ENCODE measurements at places on chromosomes 4 and X.

- peak; percentile 60 for DNase-seq
Measured at GRCh38 chr4:47145630-47146029, 114.3 kb downstream of the GABRB1 start.

DNA sequence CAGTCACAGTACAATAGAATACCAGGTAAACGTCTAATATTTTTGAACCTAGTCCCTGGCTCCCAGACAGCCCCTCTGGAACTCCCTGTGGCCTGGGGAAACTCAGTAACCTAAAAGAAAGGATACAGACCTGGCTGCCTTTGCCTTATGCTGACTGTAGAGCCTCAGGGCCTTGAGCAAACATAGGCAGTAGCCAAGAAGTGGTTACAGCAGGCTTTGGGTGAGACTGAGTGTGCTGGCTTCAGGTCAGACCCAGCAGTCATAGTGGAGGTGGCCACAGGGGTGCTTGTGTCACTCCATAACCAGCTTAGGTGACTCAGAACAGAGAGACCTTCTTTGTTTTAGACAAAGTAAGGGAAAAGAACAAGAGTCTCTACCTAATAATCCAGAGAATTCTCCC is 141.8 kb upstream of the PRDX4 start:
- peak; percentile 22 for DNase-seq

- DNase-seq, result no peak
Measured at GRCh38 chrX:53288189-53288588, 6.8 kb upstream of the IQSEC2 start.

GRCh38 chr4:137819964-137820383 is 287.7 kb upstream of the PCDH18 start:
- DNase-seq, result peak; percentile 61

GRCh38 chr4:108926781-108927180 is 163.9 kb upstream of the ETNPPL start:
- DNase-seq, result no peak

GRCh38 chr4:119317990-119318389 is 3.9 kb downstream of the FABP2 start:
- DNase-seq, result no peak

DNA sequence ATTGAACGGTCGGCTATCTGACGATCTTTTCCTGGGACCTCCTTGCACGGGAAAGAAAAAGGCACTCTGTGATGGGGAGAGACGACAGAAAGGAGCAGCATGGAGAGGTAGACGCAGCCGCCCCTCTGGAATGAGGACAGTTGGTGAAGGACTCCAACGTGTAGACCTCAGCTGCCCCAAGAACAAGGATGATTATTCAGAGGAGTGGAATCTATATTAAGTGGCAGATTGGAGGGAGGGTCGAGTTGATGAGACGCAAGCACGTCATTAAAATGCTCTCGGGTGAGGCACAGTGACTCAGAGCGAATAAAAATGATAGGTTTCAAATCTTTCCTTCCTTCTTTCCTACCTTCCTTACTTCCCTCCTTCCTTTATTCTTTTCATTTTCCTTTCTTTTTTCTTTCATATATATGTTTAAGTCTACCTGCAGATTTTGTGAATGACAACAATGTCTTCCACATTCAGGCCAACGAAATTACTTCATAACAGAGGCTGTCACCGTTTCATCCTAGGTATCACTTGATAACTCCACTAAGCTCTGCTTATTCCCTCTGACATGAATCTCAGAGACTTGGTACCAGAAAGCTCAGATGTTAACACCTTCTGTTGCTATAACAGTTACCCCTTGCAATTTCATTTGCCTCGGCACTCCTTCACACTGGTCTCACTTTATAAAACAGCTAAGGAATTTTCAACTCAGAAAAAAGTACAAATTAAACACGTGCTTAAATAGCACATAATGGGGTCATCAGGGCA is 110.0 kb upstream of the PPARGC1A start:
- peak; percentile 35 for DNase-seq

DNA sequence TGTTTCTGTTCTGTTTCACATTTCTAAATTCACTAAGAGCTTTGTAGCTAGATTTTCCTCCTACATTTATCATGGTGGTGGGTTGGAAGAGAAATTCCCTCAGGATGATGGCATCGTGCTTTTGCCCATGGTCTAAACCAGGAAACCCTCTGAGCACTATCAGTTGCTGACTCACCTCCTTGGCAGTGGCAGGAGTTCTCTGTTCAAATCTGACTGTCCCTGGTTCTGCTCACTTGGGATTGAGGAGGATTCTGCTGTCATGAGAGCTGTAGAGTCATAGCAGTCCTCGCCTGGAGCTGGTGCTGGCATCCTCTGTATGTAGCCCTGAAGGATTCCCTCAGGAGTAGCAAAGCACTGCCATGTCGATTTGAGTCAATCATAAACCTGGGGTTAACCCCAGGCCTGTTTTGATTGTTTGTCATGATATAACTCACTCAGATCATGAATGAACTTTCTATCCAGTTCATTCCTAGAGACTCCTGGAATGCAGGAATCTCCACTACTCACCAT is 9.4 kb downstream of the TEX13A start:
- DNase-seq, result peak; percentile 83

DNA sequence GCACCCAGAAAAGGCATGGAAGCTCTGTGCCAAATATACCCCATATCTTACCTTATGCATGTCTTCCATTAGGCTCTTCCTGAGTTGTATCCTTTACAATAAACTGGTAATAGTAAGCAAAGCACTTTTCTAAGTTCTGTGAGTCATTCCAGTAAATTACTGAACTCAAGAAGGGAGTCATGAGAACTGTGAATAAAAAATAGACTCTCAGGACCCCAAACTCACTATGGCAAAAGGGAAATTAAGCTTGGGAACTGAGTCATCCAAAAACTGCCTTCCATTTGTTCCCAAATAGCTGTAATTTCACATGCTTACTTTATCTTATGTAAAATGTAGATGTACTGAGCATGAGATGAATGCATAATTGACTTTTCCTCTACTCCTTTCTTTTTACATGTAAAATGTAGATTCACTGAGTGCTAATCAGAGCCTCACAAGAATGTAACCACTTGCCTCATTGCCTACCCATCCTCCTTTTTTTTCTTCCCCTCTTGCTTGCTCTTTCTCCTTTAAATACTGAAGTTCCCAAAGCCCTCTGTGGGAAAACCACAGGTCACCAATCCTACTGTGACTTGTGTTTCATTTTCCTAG is 8.1 kb downstream of the TCEAL3 start:
- no peak for DNase-seq

DNA sequence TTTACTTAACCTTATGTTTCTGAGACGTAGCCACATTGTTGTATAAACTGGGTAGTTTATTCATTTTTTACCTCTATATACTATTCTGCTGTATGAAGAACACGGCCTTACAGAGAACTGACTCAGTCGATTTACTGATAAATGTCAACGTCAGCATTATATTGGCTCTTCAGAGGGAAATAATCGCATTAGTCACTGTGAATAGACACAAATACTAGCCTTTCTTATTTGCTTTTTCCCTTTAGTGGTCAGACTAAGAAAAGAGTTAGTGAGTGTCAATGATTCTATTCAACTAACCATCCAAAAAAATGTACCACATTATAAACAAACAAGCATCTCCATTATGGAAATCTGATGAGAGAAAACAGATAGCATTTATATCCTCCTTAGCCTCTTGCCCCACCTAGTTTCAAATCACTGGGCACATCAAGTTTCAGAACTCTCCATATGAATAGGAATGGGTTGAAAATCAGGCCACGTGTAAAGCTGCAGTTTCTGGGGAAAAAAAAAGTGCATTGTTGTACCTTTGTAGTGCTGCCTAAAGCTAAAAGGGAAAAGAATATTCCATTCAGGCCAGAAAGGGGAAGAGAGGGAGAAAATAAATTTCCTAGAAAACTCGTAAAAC is 146.7 kb upstream of the VCX3A start:
- DNase-seq, result no peak

GRCh38 chrX:36973575-36973974 is 34.6 kb upstream of the FAM47C start:
- DNase-seq, result no peak

DNA sequence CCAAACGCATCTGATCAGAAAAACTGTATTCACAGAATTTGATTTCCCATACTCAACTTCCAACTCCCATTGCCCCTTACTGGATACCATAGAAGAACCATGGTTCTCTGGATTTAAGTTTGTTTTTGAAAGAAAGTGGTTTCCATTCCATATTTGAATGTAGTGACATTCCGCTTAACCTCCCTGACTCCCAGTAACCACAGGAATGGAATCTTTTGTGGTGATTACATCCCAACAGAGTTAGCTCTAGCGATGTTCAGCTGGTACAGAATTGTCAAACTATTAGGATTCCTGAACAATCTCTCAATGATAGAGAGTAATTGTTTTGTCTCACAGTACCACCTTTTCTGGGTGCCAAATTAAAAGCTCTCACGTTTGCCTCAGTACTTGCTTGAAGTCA is 1.7 kb downstream of the NUDT10 start:
- no peak for DNase-seq

- no peak for DNase-seq
Measured at GRCh38 chr4:85565761-85566480, 91.0 kb downstream of the ARHGAP24 start.

- DNase-seq, result peak; percentile 49
Measured at GRCh38 chrX:150084496-150085229, 146.4 kb upstream of the EOLA2 start.
